ENCODE measurements at places on chromosomes 1 and 21. TPM values are rescaled to one million over a fixed set of nuclear protein-coding genes. Genes with fewer than 3 reads are reported as not detected.

DNA sequence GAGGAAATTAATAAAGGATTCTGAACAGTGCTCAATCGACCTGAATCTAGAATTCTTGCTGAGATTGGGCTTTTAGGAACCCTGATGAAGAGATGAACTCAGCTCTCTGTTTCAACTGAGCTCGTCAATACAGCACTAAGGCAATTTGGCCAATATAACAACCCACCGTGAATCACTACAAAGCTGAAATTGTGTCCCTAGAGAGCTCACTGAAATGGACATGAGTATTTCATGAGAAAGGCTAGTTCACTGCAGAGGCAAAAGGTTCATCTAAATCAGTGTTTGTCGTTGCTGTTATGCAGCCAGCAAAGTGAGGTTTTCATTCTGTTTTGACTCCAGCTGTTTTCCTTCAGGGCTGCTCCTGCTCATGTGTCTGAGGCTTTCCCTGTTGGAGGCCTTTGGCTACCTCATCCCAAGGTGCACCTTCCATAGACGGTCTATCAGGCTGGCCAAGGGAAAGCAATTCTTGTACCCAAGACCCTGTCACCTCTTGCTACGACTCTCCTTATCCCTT lies 83.5 kb downstream of the URB2 start:
- DNase-seq: no peak

- DNase-seq: peak; percentile 74
These were observed 65.8 kb upstream of the VAMP3 start for GRCh38 chr1:7705048-7705907.

GRCh38 chr1:172977296-172978017 lies 73.3 kb downstream of the TNFSF18 start:
- no peak for DNase-seq

DNA sequence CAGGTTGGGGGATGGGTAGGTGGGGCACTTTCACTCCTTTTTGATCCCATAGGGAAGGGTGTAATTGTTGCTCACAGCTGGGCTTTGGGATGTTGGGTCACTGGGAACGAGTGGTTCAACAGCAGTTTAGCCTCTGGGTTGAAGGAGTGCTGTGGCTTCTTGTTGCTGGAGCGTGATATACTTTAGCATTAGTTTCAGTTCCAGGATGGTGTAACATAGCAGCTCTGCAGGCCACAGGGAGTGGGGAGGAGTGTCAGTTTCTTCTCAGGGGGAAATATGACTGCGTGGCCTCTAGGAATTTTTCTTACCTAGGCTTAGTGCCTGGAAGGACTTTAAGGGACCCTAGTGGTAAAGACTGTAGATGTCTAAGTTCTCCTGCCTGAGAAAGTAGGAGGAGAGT lies 1105.3 kb upstream of the TMPRSS15 start:
- DNase-seq: no peak

- DNase-seq: no peak
These were observed 39.7 kb downstream of the LRP8 start for GRCh38 chr1:53288002-53288789.

DNA sequence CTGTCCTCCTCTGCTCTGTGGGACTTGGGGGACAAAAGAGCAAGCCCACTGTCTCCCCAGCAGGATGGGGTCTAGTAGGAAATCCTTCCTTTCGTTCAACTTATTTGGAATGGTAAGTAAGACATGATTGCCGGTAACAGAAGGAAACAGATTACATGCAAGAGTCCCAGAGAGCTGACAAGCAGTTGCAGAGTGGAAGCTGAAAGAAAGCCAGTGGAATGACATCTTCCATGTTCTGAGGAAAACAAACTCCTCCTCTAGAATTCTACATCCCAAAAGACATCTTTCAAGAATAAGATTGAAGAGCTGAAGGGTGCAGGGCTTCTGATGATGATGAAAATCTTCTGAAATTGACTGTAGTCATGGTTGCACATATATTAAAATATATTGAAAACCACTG lies 619.4 kb downstream of the KIF26B start:
- no peak for DNase-seq

DNA sequence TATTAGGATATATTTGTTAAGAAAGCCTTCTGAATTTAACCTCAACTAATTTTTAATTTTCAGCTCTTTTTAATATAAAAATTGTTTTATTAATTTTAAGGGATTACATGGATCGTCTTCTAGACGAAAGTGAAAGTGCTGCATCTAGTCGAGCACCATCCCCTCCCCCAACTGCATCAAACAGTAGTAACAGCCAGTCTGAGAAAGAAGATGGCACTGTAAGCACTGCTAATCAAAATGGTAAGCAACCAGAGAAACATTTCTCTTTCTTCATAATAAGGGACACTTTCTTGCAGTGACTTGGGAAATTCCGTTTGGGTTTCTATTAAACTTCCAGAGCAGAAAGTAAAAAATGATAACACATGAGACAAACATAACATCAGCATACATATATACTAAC lies 56.9 kb downstream of the MIER1 start:
- peak; percentile 38 for DNase-seq

The ADCY10 gene
- total RNA-seq: 0.09 TPM

The FCRL2 gene
- total RNA-seq: not detected

All from CD8-positive, alpha-beta memory T cell (primary cell).